Fibroblast of skin of scalp (primary cell): ENCODE measurements at places on chromosomes 1 and 21.

DNA sequence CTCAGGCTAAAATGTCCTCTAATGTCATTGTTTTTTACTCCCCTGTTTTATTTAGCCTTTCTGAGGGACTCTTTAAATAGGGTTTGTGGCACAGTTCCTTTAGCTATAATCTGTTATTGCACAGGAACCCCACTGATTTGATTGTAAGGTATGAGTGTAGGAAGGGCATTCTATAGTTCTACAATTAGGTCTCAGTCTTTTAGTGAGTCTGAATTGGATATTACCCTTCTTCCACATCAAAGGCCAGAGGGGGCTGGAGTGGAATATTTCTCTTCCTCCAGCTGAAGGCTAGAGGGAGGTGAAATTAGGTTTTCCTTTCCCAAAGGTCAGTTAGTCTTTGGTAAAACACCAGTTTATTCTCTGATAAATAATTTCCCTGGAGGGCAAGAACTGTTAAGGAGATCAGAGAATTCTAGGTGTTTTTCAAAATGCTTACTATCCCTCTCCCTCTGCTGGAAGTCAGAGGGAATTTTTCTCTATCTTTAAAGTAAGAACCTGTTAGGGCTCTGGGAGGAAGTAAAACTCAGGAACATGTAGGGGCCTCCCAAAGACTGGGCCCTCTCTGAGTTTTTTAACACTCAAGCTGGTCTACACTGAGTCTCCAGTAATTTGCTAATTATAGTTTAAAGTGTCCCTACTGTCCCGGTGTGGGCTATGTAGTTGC is 176.3 kb upstream of the ZNHIT6 start:
- DNase-seq, result peak; percentile 47

- DNase-seq, result no peak
These were observed 25.6 kb downstream of the DPYD start for GRCh38 chr1:97895278-97895677.

DNA sequence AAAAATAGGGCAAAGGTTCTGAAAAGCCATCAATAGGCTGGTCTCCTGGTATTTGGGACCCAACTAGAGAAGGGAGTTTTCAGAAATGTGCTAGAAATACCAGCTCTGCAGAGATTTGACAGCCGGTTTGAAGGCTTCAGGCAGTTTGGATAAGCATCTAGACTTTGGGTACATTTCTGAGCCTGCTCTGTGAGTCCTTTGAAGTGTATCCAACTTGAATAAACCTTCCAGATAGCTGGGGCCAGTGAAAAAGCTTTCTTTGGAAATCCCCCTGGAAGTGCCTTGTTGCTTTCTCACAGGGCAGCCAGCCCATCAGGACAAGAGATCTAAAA is 6.4 kb upstream of the PEF1 start:
- DNase-seq, result no peak

DNA sequence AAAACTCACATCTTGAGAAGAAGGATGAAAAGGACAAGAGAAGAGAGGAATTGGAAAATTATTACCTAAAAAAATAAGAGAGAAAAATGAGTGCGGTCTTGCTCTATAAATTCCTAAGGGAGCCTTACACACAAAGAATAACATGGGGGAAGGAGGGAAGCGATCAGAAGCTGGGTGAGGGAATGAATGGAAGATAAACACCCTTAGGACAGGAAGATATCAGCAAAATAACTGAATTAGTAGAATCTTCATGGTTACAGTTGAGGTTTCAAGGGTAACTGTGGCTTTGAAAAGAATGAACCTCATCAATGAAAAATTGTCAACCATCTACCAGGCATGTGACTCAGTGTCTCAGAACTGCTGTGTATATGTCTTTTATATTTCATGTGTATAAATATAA is 192.5 kb upstream of the FOXD3 start:
- no peak for DNase-seq

GRCh38 chr1:186807163-186807562 is 21.6 kb upstream of the PLA2G4A start:
- no peak for DNase-seq

GRCh38 chr21:44592446-44593311 is at the start of gene KRTAP10-6:
Gene KRTAP10-6 (minus strand): TSS chr21:44592505. CDS start chr21:44592484, 21 bp downstream.
- DNase-seq, result no peak
